ENCODE measurements at places on chromosomes 5 and 9.

GRCh38 chr5:179819296-179820126 lies 1.2 kb upstream of the SQSTM1 start:
- DNase-seq: no peak

DNA sequence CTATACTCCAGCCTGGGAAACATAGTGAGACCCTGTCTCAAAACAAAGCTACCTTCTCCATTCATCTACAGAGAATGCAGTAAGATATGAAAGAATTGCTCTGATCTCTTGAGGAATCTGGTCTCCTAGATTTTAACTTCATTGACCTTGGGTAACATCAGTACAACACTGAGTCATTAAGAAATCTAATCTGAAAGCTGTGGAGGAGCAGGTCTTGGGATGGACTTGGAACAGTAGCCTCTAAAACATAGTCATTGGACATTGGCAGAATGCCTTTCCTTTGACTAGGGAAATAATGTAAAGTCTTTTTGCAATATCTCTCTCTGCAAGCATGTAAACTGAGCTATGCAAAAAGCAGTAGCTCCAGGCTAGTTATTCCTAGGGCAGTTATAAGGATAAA lies 58.1 kb downstream of the KCNN2 start:
- no peak for DNase-seq

DNA sequence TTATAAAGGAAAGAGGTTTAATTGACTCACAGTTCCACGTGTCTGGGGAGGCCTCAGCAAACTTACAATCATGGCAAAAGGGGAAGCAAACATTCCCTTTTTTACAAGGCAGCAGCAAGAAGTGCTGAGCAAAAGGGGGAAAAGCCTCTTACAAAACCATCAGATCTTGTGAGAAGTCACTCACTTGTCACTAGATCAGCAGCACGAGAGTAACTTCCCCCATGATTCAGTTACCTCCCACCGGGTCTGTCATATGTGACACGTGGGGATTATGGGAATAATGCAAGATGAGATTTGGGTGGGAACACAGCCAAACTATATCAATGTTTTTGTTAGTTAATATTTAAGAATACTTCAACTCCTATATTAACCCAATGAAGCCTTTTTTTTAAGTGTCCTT lies 275.2 kb upstream of the CDH9 start:
- DNase-seq: no peak

DNA sequence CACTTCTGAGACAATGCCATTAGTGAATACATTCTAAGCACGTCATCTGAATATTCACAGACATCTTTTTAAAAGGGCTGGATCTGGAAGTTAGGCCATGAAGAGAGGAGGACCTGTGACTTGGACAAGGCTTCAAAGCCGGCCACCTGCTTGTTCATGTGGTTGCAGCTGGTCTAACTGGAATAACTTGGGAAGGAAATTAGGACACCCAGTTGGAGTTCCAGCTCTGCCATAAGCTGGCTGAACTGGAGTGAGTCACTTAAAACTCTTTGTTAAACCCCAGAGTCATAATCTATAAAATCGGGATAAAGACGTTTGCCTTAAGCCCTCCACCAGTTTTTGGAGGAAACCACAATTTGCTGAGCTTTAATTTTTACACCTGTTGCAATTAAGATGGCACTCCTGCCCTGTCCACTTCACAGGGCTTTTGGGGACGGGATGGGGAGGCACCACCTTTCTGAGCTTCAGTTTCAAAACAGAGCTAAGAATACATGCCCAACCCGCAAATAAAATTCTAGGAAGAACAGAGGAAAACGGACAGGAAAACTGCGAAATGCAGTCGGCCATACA lies 536 bp upstream of the STX17 start:
- no peak for DNase-seq

DNA sequence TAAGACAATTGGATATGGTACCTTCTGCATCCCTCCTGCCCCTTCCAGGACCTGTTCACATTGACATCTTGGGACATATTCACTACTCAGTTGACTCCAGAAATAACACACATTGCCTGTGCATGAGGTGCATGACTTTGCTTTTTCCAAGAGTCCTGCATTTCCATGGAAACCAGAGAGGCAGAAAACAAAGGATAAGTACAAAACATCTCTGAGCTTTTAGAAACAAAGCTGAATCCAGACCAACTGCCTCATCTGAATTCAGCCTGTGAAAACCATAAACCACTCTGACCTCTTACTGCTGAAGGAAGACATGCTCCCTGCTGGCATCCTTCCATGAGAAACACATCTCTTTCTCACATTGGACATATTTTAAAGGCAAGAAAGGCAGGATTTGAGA lies 695.1 kb downstream of the TAF11L14 start:
- DNase-seq: no peak

DNA sequence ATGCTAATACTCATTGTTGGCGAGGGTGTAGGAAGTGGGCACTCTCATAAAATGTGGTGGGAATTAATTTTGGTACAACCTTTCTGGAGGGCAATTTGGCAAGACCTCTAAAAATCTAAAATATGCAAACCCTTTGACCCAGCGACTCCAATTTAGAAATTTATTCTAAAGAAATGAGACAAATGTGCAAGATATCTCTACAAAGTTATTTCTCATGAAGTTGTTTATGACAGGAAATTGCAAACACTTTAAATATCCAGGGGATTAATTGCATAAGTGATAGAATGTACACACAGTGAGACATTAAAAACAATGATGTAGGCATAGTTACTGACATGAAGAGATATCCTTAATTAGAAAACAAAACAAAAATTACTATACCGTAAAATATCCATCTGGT lies 246.3 kb upstream of the MAP3K1 start:
- no peak for DNase-seq

DNA sequence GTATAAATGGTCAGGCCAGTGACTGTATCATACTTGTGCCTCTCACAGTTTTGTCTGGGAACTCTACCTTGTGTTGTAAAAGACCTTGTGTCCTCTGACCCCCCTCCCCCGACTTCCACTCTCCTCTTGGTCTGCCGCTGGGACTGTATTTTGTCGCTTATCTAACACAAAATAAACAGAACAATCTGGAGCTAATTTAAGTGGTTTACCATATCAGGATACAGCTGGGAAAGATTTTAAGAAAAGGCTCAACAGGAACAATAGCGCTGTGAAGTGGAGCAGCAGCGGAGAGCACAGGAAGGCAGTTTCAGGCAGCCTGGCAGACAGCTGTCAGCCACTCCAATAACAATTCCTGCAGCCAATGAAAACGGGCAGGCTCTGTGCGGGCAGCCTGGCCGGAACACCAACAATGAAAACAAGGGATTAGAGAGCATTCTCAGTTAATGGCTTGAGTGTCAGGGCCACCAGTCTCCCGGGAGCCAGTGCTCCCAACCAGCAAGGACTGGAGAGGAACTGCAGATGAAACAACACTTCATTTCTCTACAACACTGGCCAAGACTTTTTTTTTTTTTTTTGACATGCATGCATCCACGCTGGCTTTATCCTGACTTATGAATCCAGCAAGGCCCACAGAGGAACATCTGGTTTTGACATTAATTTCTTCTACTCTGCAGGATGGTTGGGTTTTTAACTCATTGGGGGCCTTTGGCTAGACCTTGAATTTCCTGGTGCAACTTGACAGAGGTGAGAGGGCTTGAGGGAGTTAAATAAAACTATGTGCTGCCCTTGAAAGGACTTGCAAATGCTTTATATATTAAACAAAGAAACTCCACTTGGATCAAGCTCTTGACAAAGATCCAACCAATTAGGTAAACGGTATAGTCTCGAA lies 76.7 kb downstream of the ARSB start:
- no peak for DNase-seq

- DNase-seq: no peak
These were observed 47.8 kb upstream of the TGFBR1 start for GRCh38 chr9:99056886-99057664.

- no peak for DNase-seq
These were observed 506.9 kb downstream of the TLE1 start for GRCh38 chr9:81182431-81182830.

DNA sequence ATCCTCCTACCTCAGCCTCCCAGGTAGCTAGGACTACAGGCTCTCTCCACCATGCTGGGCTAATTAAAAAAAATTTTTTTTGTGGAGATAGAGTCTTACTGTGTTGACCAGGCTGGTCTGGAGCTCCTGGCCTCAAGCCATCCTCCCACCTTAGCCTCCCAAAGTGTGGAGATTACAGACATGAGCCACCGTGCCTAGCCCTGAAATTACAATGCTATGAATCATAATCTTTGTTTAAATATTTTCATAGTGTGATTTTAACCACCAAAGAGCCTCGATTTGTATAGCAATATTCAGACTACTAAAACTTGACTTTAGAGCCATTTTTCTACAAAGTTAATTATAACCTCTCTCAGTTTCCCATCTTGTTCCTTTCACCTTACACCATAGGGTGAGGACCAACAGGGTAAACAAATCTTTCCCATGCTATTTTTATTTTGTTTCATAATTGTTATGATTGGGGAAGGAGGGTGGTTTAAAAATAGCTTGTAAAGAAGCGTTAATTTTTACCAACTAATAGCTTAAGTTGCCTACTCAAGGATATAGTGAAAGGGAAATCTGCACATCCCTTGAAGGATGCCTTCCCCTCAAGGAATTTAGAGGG lies 32.7 kb downstream of the UBE2D2 start:
- DNase-seq: no peak

All from SIG-M5 (cell line).